ENCODE measurements at places on chromosomes 12 and 14.

GRCh38 chr14:100076133-100076532, 10.9 kb downstream of the EVL start:
- no peak for DNase-seq

- DNase-seq = no peak
Measured at GRCh38 chr12:132064631-132065030, 79.5 kb downstream of the DDX51 start.

- no peak for DNase-seq
Measured at GRCh38 chr14:55301437-55302121, 30.4 kb downstream of the FBXO34 start.

DNA sequence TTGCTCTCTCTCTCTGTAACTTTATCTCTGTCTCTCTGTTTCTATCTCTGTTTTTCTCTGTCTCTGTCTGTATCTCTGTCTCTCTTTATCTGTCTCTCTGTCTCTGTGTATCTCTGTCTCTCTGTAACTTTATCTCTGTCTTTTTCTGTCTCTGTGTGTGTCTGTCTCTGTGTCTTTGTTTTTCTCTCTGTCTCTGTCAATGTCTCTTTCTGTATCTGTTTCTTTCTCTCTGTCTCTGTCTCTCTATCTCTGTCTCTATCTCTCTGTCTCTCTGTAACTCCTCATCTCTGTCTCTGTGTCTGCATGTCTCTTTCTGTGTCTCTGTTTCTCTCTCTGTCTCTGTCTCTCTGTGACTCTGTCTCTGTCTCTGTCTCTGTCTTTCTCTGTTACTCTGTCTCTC, 51.7 kb downstream of the TMEM121 start:
- DNase-seq = no peak

- no peak for DNase-seq
Measured at GRCh38 chr14:99872786-99873440, 79.7 kb downstream of the EML1 start.

- DNase-seq = no peak
Measured at GRCh38 chr12:124372831-124373230, 77.9 kb downstream of the RFLNA start.

- no peak for DNase-seq
Measured at GRCh38 chr12:56522411-56523193, 982 bp downstream of the RBMS2 start.

Data from cerebellar nuclear complex (tissue), 1 donor.